ENCODE measurements at places on chromosomes 7 and 10. TPM values are rescaled to one million over a fixed set of nuclear protein-coding genes. Genes with fewer than 3 reads are reported as not detected.

Gene AOC1
- total RNA-seq = not detected

Gene CPN1
- not detected for total RNA-seq

Gene EBLN1
- not detected for total RNA-seq

Gene GLI3
- total RNA-seq = 1.1 TPM

Gene ASZ1
- total RNA-seq = not detected

Gene SPDYE18
- 0.60 TPM for total RNA-seq

Gene DPYSL4
- 0.52 TPM for total RNA-seq

Gene GPR146
- total RNA-seq = 17.9 TPM

Gene RNF148
- not detected for total RNA-seq

Gene TMEM243
- total RNA-seq = 123 TPM

Gene GPR26
- total RNA-seq = not detected

Gene GSTO1
- 52.6 TPM for total RNA-seq

Gene OAT
- 26.2 TPM for total RNA-seq

Gene CNNM1
- total RNA-seq = 0.16 TPM

Gene COPS6
- total RNA-seq = 64.7 TPM

Gene NPTX2
- not detected for total RNA-seq

Gene NCF1
- total RNA-seq = 14.6 TPM

Gene CUBN
- total RNA-seq = 3.1 TPM

Gene FAM25A
- not detected for total RNA-seq

Gene MGMT
- total RNA-seq = 14.6 TPM

Gene PTPN20
- total RNA-seq = 0.82 TPM

Gene ANKRD61
- total RNA-seq = not detected

Gene SH2D4B
- 0.30 TPM for total RNA-seq

All from T-helper 17 cell (primary cell).